ENCODE measurements at places on chromosomes 2 and 18.

- no peak overlapping the region for H3K27ac ChIP-seq
- no peak for DNase-seq
- no peaks in the 10 kb centered on the region for H3K36me3 ChIP-seq
These were observed 229.0 kb downstream of the MREG start for GRCh38 chr2:215784371-215784783.

- no peaks in the 10 kb centered on the region for H3K27me3 ChIP-seq
- no peak overlapping the region for H3K27ac ChIP-seq
- peaks cover 7% of the 10 kb centered on the region for H3K4me1 ChIP-seq
- H3K4me3 ChIP-seq: no peak overlapping the region
- no peak for DNase-seq
These were observed 17.4 kb downstream of the IRS1 start for GRCh38 chr2:226782092-226782713.

- H3K27ac ChIP-seq: no peak overlapping the region
- peaks cover 3% of the 10 kb centered on the region for H3K4me1 ChIP-seq
- peaks cover 17% of the 10 kb centered on the region for H3K36me3 ChIP-seq
These were observed 173.4 kb upstream of the BOD1L2 start for GRCh38 chr18:56973487-56973886.

- H3K27ac ChIP-seq: no peak overlapping the region
- H3K36me3 ChIP-seq: no peaks in the 10 kb centered on the region
- peaks cover 4% of the 10 kb centered on the region for H3K27me3 ChIP-seq
- H3K4me1 ChIP-seq: no peaks in the 10 kb centered on the region
- DNase-seq: no peak
These were observed 253.2 kb downstream of the TTC32 start for GRCh38 chr2:19648583-19648982.

- no peak overlapping the region for H3K27ac ChIP-seq
- no peaks in the 10 kb centered on the region for H3K4me1 ChIP-seq
- no peak for DNase-seq
- no peaks in the 10 kb centered on the region for H3K36me3 ChIP-seq
- H3K27me3 ChIP-seq: peaks cover 3% of the 10 kb centered on the region
- H3K4me3 ChIP-seq: no peak overlapping the region
These were observed 254.6 kb upstream of the SPRED2 start for GRCh38 chr2:65686928-65687521.

- no peaks in the 10 kb centered on the region for H3K27me3 ChIP-seq
- DNase-seq: no peak
- peaks cover 56% of the 10 kb centered on the region for H3K4me1 ChIP-seq
- peaks cover 51% of the 10 kb centered on the region for H3K36me3 ChIP-seq
These were observed 19.5 kb downstream of the WIPF1 start for GRCh38 chr2:174577967-174578589.

GRCh38 chr18:52869349-52869923, 529.4 kb downstream of the DCC start:
- DNase-seq: no peak
- no peaks in the 10 kb centered on the region for H3K36me3 ChIP-seq
- no peaks in the 10 kb centered on the region for H3K4me1 ChIP-seq

- no peaks in the 10 kb centered on the region for H3K4me1 ChIP-seq
- no peaks in the 10 kb centered on the region for H3K27me3 ChIP-seq
- H3K4me3 ChIP-seq: no peak overlapping the region
- no peak overlapping the region for H3K27ac ChIP-seq
- no peak for DNase-seq
These were observed 652.0 kb upstream of the SALL3 start for GRCh38 chr18:78327643-78328042.

DNA sequence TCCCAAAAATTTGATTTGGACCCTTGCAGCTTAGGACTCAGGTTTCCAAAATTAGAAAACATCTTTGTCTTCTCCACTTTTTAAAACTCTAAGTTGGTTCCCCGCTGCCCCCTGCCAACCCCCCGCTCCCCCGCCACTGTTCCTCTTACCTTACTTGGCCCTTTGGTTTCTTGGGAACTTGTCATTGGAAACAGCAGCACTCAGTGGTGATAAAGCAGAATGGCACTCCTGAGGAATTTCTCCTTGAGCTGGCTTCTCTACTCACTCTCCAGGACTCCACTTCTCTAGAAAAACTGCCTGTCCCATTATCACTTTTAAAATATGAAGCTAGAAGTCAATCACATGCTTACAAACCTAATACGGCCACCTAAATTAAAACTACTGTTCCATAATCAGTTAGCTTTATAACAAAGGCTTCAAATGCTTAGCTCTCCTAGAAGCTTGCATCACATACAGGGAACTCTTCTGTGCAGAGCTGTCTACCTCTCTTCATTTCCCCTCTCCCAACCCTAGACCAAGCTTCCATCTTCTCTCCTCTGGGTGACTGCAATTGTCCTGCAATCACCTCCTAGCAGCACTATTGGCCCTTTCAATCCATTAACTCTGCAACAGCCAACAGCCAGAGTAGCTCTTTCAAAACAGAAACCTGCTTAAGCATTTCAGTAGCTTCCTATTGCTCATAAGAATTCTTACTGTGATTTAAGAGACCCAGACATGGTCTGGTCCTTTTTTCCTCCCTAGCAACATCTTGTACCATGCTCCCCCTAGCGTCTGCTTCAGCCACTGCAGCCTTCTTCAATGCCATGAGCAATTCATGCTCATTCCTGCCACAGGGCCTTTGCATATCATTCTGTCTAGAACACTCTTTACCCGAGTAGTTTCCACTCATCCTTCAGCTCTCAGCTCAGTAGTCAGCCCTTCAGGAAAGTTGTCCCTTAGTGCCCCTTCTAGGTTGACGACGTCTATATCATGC, 15.2 kb upstream of the PLEKHM3 start:
- no peaks in the 10 kb centered on the region for H3K36me3 ChIP-seq
- no peak overlapping the region for H3K4me3 ChIP-seq
- H3K27ac ChIP-seq: no peak overlapping the region
- peak; percentile 66 for DNase-seq
- no peaks in the 10 kb centered on the region for H3K4me1 ChIP-seq

- H3K36me3 ChIP-seq: no peaks in the 10 kb centered on the region
- DNase-seq: no peak
- H3K27me3 ChIP-seq: peaks cover 7% of the 10 kb centered on the region
These were observed 327.1 kb downstream of the CMPK2 start for GRCh38 chr2:6538607-6539006.

- peaks cover 5% of the 10 kb centered on the region for H3K27me3 ChIP-seq
- no peaks in the 10 kb centered on the region for H3K36me3 ChIP-seq
- no peaks in the 10 kb centered on the region for H3K4me1 ChIP-seq
- no peak overlapping the region for H3K4me3 ChIP-seq
- no peak overlapping the region for H3K27ac ChIP-seq
These were observed 69.7 kb upstream of the ALK start for GRCh38 chr2:29991086-29991485.

DNA sequence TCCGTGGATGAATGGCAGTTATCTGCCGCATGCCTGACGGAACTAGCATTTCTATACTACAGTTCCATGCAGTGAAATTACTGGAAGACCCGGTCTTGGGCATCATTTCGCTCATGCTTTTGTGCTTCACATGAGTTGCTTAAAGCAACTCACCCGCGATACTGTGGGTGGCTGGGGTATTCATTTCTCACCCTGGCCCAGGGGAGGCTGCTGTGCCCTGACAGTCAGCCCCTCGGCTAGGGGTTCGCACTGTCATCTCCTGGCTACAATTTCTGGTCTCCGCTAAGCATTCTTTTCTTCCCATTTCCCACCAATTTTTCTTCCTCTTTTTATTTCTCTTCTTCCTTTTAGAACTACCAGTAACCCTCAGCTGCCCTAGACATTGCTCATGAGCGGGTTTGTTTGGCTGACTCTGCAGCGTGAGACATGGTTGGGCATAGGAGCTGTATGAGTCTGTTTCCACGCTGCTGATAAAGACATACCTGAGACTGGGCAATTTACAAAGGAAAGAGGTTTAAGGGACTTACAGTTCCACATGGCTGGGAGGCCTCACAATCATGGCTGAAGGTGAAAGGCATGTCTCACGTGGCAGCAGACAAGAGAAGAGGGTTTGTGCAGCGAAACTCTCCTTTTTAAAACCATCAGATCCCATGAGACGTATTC, 16.5 kb upstream of the CNDP2 start:
- H3K4me3 ChIP-seq: no peak overlapping the region
- H3K27me3 ChIP-seq: peaks cover 3% of the 10 kb centered on the region

- no peak overlapping the region for H3K4me3 ChIP-seq
- H3K36me3 ChIP-seq: no peaks in the 10 kb centered on the region
- no peak for DNase-seq
- H3K27me3 ChIP-seq: peaks cover 2% of the 10 kb centered on the region
These were observed 315.9 kb downstream of the RNF144A start for GRCh38 chr2:7233126-7233525.

DNA sequence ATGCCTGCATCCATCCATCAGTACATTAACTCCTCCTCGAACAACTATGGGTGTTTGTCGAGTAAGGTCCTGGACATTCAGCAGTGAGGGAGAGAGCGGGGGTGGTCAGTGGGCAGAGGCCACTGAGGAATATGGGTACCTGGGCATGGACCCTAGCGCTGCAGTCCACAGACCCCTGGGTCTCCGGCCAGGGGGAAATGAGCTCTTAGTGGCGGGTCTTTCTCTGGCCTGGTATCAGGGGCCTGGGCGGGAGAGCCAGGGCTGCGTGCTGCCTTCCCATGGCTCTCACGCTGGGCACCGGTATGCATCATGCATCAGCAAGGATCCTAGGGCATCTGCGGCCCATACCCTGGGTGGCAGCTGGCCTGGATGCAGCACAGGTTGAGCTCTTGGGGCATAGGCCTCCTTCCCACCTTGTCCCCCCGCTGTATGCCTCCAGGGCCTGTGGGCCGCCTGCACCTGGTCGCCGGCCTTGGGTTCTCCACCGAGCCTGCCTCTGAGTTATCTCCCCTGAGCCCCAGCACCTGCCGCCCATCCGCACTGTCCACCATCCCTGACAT, 1.3 kb upstream of the MOCOS start:
- H3K36me3 ChIP-seq: no peaks in the 10 kb centered on the region
- H3K27me3 ChIP-seq: peaks cover 18% of the 10 kb centered on the region
- no peak for DNase-seq
- H3K27ac ChIP-seq: no peak overlapping the region
- peaks cover 5% of the 10 kb centered on the region for H3K4me1 ChIP-seq
- H3K4me3 ChIP-seq: peak overlapping the region; percentile 24

DNA sequence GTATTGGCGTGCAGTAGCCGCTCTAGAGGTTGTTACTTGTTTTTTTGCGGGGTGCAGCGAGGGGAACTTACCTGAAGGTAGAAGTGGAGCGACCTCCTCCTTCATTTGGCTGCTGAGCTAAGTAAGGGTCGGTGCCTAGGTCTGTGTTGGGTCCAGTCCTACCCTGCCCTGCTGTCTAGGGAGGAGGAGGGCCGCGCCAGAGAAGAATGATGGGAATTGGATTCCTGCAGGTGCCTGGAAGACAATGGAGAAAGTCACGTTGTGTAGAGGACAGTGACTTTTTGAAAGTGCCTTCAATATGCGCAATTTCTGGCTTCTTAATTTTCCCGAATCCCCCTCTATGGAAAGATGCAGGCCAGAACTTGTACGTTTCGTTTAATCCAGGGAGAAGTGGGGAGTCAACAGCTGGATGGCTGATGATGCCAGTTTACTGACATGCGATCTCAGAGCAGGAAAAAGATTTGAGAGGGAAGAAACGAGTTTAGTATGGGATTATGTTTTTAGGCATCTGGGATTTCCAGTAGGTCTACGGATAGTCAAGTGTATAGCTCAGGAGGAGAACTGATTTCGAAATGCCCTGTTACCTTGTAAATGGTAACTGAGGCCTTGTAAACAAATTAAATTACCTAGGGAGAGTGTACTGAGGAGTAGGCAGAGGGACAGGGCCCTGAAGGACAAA, 653 bp downstream of the MRPS9 start:
- peaks cover 23% of the 10 kb centered on the region for H3K4me1 ChIP-seq
- peak overlapping the region; percentile 97 for H3K4me3 ChIP-seq
- DNase-seq: no peak
- peaks cover 4% of the 10 kb centered on the region for H3K36me3 ChIP-seq
- peak overlapping the region; percentile 90 for H3K27ac ChIP-seq
